ENCODE measurements at places on chromosomes 13 and 19. TPM values are rescaled to one million over a fixed set of nuclear protein-coding genes. Genes with fewer than 3 reads are reported as not detected.

CEACAM20 gene
- polyA plus RNA-seq: not detected

NLRP7 gene
- polyA plus RNA-seq: not detected

PSG2 gene
- not detected for polyA plus RNA-seq

HS6ST3 gene
- polyA plus RNA-seq: 1.7 TPM

HOMER3 gene
- polyA plus RNA-seq: 35.0 TPM

SIGLEC8 gene
- 2.0 TPM for polyA plus RNA-seq

TMEM190 gene
- not detected for polyA plus RNA-seq

All from brain (organoid and tissue), 16 donors.